Activated T-cell treated with anti-CD3 and anti-CD28 coated beads for 1 hour (primary cell): ENCODE measurements at places on chromosomes 16 and 17.

DNA sequence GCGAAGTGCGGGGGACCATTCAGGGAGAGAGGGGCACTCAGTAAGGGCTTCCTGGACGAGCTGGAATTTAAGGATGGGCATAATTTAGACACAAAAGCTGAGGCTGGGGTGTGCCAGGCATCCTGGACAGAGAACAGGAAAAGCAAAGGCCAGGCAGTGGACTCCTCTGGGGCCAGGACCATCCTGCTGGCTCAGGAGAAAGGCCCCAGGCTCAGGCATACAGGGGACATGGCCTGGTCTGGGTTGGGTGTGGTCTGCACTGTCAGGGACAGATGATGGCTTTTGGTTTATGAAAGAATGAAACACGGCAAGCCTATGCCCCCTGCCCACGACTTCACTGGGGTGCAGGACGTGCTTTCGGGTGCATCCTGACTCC is 48.9 kb upstream of the DOC2B start:
- no peak for DNase-seq

- no peak for DNase-seq
These were observed 16.1 kb upstream of the TNRC6A start for GRCh38 chr16:24713379-24713778.

DNA sequence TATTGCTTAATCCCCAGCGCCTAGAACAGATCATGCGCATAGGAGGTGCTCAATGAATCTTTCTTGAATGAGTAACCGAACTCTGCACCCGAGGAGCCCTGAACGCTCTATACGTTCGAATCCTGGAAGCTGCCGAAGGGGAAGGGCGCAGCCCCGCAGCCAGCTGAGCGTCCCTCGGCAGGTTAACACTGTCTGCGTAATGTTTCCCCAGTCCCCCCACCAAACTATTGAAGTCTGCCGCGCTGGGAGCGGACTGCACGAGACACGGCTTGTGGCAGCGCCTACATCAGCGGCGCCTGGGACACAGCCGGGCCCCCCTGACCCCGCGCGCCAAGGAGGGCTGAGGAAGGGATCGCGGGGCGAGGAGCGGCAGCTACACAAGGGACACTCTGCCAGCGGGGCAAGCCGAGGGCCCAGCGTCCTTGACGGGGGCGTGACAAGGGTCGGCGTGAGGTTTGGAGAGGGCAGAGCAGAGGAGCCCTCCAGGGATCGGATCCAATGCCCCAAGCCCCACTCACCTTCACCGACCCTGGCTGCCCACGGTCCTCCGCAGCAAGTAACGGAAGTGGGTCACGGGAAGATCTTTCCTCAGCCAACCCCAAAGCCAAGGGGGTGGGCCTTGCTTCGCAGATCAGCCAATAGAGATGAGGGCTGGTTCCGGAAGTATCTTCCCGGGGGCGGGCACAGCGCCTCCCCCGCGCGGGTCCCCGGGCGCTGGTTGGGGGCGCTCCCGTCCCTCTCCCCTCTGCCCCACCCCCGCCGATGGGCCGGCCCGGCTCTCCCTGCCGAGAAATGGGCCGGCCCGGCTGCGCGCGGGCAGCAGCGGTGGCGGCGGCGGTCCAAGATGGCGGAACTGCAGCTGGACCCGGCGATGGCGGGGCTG is at the start of the genes ATP5PD and KCTD2:
Gene ATP5PD (minus strand): TSS at position 563 of the 883 bp plus-strand sequence. CDS start 4,319 bp downstream, outside the sequence.
Gene KCTD2 (plus strand): TSS at position 819 of the 883 bp plus-strand sequence. CDS start 26 bp downstream, at position 845.
- DNase-seq, result peak; percentile 87

- DNase-seq, result no peak
These were observed 21.8 kb downstream of the ITGB3 start for GRCh38 chr17:47275245-47275984.

DNA sequence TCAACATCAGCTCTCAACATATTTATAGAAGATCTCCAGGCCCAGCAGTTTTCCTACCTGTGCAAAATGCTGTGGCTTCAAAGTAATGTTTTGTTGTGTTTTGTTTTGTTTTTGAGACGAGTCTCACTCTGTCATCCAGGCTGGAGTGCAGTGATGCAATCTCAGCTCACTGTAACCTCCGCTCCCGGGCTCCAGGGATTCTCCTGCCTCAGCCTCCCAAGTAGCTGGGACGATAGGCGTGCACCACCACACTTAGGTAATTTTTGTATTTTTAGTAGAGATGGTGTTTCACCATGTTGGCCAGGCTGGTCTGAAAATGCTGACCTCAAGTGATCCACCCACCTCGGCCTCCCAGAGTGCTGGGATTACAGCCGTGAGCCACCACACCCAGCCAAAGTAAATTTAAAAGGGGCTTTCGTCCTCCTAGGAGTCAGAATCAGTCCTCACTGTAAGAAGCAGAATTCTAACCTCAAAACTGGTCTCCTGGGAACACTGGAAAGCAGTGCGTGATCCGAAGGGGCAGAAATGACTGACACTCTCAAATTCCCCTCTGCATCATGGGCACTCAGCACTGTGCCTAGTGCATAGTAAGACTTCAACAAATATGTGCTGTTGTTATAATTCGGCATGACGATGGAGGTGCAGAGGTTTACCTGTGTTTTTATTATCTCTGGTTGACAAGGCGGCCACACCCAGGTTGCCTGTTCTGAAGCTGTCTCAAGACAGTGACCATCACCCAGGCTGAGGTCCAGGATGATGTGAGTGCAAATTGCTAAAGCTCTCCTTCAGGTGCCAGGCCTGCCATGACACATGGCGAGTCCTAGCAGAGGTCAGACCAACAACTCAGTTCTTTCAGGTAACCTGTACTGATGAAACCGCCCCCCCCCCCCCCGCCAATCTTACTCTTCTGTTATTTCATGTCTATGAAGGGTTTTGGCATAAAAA is 59.8 kb downstream of the ADCY9 start:
- DNase-seq, result no peak

DNA sequence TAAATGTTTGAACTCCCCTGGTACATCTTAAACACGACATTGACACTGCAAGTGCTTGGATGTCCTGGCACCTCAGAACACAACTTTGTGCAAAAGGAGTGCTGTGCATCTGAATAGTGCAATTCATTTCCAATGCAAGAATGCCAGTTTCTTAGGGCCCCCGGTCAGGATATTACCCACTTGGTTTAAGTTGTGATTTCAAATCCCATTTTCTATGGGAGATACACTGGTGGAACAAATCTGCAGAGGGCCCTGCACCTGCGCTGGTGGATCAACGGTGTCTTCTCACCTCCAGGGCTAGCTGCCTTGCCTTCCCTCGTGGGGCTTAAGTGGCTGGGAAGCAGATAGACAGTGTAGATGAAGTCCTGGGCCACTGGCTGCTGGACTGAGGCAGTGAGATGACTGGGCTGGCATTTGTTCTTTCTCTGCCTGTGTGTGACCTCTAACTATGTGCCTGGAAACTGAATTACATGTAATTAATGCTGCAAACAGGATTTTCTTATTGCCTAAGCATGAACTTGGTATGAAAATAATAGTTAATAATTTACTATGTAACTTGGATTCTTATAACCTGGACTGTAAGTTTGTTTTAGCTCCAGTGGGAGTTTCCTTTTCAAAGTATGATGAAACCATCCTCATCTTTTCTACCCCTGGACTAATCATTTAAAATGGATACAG is 20.9 kb downstream of the HAPSTR1 start:
- no peak for DNase-seq
